ENCODE measurements at places on chromosomes 3 and 15. TPM values are rescaled to one million over a fixed set of nuclear protein-coding genes. Genes with fewer than 3 reads are reported as not detected.

Gene SLC12A1
- total RNA-seq = not detected

DNA sequence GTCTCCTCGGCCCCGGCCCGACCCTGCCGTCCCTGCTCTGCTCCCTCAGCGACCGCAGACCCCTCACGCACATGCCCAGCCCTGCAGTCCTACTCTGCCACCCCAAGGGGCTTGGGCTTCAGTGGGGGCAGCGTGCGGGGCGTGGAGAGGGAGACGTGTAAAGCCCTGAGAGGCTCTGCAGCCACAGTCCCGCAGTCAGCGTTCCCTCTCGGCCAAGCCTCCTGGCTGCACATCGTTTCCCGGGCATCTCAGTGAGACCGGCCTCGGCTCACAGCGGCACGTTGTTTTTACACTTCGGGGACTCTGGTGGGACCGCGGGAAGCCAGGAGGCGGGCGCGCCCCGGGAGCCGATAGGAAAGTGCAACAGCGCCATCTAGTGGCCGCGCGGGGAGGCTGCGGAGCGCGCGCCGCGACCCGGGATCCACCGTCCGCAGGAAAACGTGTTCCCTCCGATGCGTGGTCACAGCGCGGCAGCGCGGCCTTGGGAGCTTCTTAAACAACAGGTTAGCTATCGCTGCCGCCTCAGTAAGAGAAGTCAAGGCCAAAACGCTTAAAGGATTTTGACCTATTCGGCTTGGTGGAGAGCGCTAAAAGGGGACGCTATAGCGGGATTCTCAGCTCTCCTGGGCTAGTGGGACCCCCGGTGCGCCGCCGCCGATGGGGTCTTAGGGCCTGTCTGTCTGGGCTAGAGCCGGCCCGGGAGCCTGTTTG is 226.8 kb upstream of the IGF1R start:
- no peaks in the 10 kb centered on the region for H3K4me1 ChIP-seq
- no peak for DNase-seq
- no peaks in the 10 kb centered on the region for H3K36me3 ChIP-seq
- no peak overlapping the region for H3K4me3 ChIP-seq
- peaks cover 79% of the 10 kb centered on the region for H3K27me3 ChIP-seq

DNA sequence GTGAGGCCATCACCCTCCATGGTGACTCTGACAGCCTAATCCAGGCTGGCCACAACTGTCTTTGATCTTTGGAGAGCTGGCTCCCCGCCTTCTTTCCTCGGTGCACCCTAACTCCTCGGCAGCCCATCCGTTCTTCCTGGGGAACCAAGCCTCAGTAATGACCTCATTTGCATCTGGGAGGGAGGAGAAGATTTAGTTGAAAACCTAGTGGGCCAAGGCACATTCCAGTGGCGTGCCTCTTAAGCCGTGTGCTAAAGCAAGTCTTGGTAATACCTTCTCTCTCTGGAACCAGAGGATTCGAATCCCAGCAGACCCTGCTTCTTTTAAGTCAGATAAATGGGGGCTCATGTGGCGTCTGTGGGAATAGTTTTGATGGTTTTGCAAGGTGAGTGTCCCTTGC is 233.1 kb downstream of the EBLN2 start:
- DNase-seq = no peak
- H3K36me3 ChIP-seq = no peaks in the 10 kb centered on the region
- no peaks in the 10 kb centered on the region for H3K4me1 ChIP-seq
- H3K27me3 ChIP-seq = peaks cover 33% of the 10 kb centered on the region
- no peak overlapping the region for H3K4me3 ChIP-seq

GRCh38 chr3:414063-414462 is 217.5 kb downstream of the CHL1 start:
- H3K27me3 ChIP-seq = no peaks in the 10 kb centered on the region
- H3K36me3 ChIP-seq = no peaks in the 10 kb centered on the region
- no peak overlapping the region for H3K4me3 ChIP-seq
- no peak for DNase-seq
- no peaks in the 10 kb centered on the region for H3K4me1 ChIP-seq

GRCh38 chr15:37108381-37109167 is 8.2 kb upstream of the MEIS2 start:
- no peak overlapping the region for H3K4me3 ChIP-seq
- H3K27me3 ChIP-seq = no peaks in the 10 kb centered on the region
- no peak overlapping the region for H3K27ac ChIP-seq
- no peak for DNase-seq
- no peaks in the 10 kb centered on the region for H3K36me3 ChIP-seq

Measured in PC-9 (cell line).